ENCODE measurements at places on chromosomes 2 and 18.
A peak's percentile ranks its signal among the peaks of the same experiment; 100 is the strongest.

- no peaks in the 10 kb centered on the region for H3K36me3 ChIP-seq
- H3K4me1 ChIP-seq: no peaks in the 10 kb centered on the region
- H3K4me3 ChIP-seq: no peak overlapping the region
These were observed 1576.0 kb upstream of the DDX18 start for GRCh38 chr2:116238511-116238910.

DNA sequence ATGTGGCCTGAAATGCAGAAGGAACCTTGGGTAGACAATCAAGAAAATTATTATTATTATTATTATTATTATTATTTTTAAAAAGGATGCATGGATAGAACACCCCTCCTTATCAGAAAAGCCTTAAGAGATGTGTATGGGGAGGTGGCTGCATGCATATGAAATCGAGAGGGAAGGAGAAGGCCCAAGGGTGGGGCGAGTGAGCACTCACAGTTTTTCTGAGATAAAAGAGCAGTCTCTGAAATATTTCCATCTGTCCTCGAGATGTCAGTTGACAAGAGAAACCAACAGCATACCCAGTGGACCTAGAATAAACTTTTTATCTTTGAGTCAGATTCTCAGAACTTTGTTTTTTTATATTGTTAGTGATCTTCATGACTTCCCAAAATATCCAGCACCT is 282.9 kb downstream of the GPD2 start:
- no peaks in the 10 kb centered on the region for H3K27me3 ChIP-seq
- no peaks in the 10 kb centered on the region for H3K36me3 ChIP-seq
- ATAC-seq: no peak
- no peaks in the 10 kb centered on the region for H3K4me1 ChIP-seq
- H3K4me3 ChIP-seq: no peak overlapping the region

DNA sequence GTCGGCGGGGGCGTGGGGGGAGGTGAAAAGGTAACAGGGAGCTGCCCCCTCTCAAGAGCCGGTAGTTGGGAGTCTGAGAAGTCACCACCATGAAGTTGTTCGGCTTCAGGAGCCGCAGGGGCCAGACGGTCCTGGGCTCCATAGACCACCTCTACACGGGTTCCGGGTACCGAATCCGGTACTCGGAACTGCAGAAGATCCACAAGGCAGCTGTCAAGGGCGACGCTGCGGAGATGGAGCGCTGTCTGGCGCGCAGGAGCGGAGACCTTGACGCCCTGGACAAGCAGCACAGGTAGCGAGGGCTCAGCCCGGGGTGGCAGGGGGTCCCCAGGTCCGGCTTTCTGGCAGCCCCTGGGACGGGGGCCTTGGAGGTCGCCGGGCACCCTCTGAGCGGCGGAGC is 47.1 kb upstream of the ZNF519 start:
- H3K36me3 ChIP-seq: no peaks in the 10 kb centered on the region
- ATAC-seq: no peak
- no peaks in the 10 kb centered on the region for H3K4me1 ChIP-seq
- H3K27me3 ChIP-seq: peaks cover 11% of the 10 kb centered on the region
- H3K27ac ChIP-seq: no peak overlapping the region
- H3K4me3 ChIP-seq: peak overlapping the region; percentile 54

GRCh38 chr2:73333564-73333963 is 40.2 kb upstream of the EGR4 start:
- no peak overlapping the region for H3K4me3 ChIP-seq
- H3K4me1 ChIP-seq: no peaks in the 10 kb centered on the region
- no peak overlapping the region for H3K27ac ChIP-seq
- peaks cover under 1% of the 10 kb centered on the region for H3K27me3 ChIP-seq
- no peaks in the 10 kb centered on the region for H3K36me3 ChIP-seq
